ENCODE measurements at places on chromosomes 6 and 20.

DNA sequence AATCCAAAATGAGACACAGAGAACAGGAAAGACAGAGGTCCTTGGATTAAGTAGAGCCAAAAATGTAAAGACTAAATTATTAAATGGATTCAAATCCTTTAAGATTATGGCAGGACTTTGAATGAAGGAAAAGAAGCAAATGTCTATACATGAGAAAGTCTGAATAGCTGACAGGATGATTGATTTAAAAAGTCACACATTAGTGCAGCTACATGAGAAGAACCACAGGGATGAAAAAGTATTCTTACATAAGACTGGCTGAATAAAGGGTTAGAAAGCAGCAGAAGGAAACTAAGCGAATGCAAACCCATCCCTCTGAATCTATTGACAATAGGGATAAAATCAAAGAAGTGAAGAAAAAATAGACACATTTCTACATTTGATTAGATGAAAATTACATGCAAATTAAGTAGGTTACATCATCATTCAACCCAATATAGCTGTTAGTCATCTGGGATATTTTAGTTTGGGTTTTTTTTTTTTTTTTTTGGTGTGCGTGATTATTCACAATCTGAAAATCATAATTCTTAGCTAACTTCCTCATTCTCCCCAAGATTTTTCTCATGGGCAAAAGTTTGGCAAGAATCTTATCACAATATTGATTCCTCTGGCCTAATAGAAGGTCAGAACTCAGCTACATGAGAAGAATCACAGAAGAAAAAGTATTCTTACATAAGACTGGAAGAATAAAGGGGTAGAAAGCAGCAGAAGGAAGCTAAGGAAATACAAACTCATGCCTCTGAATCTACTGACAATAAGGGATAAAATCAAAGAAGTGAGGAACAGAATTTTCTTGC lies 845.4 kb downstream of the HACE1 start:
- DNase-seq: no peak

GRCh38 chr6:108556866-108557493 lies 3.7 kb upstream of the FOXO3 start:
- no peak for DNase-seq

DNA sequence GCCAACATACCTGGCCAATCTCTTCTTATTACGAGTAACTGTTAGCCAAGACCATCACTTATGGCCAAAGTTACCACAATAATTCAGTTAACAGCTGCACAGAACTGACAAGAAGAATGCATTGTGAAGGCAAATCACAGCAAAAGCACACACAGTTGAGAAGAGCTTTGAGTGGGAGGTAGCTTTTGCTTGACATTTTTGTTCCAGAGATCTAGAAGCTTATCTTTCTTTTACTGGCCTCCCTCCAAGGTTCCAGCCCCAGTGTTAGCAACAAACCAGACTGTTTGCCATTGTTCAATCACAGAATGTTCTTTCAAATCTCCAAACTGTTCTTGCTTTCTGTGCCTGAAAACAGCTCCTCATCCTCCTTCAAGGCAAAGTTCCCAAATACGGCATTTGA lies 35.9 kb upstream of the IRAK1BP1 start:
- DNase-seq: no peak

- DNase-seq: no peak
Observed at GRCh38 chr20:29410806-29411457, 1846.5 kb upstream of the DEFB115 start.

GRCh38 chr20:61930776-61931475 lies 134.8 kb downstream of the TAF4 start:
- DNase-seq: no peak

GRCh38 chr6:16503970-16504415 lies 257.3 kb downstream of the ATXN1 start:
- DNase-seq: no peak

GRCh38 chr20:57491373-57491772 lies 33.6 kb downstream of the CTCFL start:
- no peak for DNase-seq
